Tibial nerve (tissue), 4 donors: ENCODE measurements at places on chromosomes 6 and 20. TPM values are rescaled to one million over a fixed set of nuclear protein-coding genes. Genes with fewer than 3 reads are reported as not detected.

- DNase-seq: no peak
Measured at GRCh38 chr20:396252-396618, 11.9 kb upstream of the RBCK1 start.

DNA sequence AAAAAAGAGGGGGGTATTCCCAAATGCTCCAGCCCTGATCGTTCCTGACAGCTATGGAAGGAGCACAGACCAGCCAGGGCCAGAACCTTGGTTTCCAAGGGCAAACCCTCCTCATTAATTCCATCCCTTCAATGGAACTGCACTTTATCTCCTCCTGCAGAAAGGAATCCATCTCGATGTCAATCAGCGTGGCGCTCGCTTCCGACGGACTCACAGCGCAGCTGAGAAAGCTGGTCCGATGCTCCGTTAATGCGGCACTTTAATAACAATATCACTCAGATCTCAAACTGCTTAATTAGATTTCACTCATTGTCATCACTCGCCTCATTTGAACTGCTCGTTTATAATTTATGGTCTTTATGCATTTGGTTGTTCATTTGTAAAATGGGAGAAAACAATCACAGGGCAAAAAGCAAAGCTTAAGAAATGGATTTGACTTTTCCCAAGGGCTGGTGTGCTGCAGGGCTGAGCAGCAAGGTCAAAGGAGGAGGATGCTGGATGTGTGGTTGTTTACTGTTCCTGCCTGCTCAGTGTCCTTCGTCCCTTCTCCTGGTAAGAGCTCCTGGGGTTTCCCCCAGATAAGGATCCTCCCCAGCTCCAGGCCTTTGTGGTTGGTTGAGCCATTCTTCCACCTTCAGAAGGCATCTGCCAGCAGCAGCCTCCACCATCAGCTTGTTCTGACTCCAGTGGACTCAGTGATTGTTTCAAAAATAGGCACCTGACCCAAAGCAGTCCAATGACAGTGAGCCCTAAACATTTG is 152.7 kb downstream of the ANKRD60 start:
- DNase-seq: no peak

GRCh38 chr6:3359101-3359752 is 97.6 kb downstream of the SLC22A23 start:
- DNase-seq: no peak

RIPPLY2 gene
- total RNA-seq: 0.21 TPM

- DNase-seq: no peak
Measured at GRCh38 chr6:94213226-94213625, 793.9 kb upstream of the EPHA7 start.

DNA sequence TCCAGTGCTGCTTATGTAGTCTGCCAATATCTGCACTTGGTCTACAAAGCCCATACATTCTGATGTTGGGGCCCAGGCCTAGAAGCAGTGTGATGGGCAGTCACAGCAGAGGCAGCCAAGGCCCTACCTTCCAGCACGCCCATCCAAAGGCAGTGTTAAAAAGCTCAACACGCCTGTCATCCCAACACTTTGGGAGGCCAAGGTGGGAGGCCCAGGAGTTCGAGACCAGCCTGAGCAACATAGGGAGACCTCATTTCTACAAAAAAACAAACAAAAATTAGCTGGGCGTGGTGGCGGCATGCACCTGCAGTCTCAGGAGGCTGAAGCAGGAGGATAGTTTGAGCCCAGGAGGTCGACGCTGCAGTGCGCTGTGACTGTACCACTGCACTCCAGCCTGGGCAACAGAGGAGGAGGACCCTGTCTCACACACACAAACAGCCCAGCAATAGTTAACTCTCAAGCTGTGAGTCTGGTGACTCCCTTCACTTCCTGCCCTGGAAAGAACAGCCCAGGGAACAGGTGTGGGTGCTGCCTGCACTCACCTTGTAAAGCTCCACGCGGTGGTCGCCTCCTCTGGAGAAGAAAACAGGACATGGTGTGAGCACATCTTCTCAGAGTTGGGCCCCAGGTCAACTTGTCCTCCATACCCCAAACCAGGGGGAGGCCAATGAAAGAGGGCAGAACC is 68.8 kb downstream of the PYGB start:
- no peak for DNase-seq

SMAP1 gene
- 21.6 TPM for total RNA-seq

GRCh38 chr6:53544217-53544469 is 758 bp downstream of the GCLC start:
- no peak for DNase-seq
